ENCODE measurements at places on chromosomes 12 and 14. TPM values are rescaled to one million over a fixed set of nuclear protein-coding genes. Genes with fewer than 3 reads are reported as not detected.

Gene ZNF839
- total RNA-seq, result 4.6 TPM

Gene SAMD4A
- 22.5 TPM for total RNA-seq

Gene PLCZ1
- not detected for total RNA-seq

DNA sequence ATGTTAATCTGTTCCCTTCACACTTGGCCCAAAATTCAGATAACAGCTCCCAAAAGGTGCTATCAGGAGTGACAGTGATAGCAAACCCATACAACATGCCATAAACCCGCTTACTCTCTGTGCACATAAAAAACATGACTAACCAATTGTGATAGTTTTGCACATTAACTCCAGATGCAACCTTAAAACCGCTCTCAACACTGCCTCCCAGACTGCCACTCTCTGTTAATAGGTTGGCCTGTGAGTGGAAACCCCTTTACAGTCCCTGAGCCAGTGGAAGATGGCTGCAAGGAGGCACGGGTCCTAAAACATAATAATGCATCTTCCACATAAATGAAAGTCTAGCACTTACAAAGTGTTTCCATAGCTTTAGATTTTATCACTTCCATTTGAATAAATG lies 12.0 kb upstream of the TMTC1 start:
- no peak for DNase-seq

DNA sequence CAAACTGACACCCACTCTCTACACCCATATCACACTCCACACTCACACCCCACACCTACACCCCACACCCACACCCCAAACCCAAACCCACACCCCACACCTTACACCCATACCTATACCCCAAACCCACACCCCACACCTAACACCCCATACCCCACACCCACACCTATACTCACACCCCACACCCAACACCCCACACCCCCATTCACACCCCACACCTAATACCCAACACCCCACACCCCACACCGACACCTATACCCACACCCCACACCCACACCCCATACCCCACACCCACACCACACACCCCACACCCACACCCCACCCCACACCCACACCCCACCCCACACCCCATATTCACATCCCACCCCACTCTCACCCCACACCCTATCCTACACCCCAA lies 38.5 kb downstream of the TMEM120B start:
- no peak for DNase-seq

DNA sequence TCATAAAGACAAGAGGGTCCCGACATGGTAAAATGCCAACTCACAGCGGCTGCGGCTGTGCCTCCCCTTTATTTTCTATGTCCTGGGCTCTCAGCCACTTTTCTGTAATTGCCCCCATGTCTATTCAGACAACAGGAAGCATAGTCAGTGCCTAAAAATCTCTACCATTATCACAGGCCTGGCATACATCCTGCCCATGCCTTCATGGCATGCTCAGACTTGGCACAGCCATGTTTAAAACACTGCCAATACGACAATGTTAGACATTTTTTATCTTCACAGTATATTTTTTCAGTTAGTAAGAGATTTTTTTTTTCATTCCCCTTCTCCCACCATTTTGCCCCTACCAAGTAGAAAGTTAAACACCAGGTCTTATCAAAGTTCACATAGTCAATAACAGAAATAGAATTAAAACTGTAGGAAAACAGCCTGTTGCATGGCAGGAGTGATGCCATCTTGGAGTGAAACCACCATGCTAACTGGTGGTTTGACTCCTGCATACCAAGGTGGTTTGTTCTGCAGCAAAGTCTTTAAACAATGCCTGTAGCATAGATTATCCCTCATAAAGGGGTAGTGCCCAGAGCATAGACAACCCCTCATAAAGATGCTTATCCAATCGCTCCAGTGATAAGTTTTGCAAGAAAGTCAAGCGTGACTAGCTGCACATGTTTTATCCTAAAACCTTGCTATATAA lies 18.9 kb upstream of the CERS5 start:
- peak; percentile 46 for DNase-seq

DNA sequence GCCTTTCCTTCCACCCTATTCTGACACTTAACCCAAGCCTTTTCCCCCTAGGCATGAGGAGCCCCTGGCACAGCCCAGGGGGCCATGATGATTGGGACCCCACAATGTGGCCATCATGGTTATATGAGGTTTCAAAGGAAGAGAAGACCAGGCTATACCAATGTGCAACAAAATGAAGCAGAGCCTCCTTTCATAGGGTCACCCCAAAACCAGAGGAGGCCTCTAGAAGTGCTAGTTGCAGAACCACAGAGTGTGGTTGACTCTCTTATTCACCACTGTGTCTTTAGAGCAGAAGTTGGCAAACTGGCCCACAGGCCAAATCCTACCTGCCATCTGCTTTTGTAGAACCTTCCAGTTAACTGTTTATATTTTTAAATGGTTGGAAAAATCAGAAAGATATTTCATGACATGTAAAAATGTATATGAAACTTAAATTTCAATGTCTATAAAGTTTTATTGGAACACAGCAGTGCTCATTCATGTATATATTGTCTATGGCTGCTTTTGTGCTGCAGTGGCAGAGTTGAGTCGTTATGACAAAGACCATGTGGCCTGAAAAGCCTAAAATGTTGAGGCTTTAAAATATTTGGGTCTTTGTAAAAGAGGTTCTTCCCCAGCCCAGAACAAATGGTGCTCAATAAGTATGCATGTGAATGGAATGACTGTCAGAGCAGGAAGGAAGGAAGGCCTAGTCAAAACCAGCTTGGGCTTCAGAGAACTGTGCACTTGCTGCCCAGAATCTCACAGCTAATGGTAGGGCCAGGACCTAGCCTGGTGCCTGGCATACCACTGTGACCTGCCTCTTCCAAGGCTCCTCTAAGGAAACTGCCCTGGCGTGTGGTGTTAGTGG lies 49.2 kb downstream of the SUSD6 start:
- DNase-seq, result no peak

- peak; percentile 95 for DNase-seq
Observed at GRCh38 chr12:43104494-43104893, 447.5 kb downstream of the ADAMTS20 start.

- DNase-seq, result no peak
Observed at GRCh38 chr12:21516281-21516680, 9.8 kb upstream of the SPX start.

- no peak for DNase-seq
Observed at GRCh38 chr12:33649992-33650391, 210.4 kb upstream of the SYT10 start.

DNA sequence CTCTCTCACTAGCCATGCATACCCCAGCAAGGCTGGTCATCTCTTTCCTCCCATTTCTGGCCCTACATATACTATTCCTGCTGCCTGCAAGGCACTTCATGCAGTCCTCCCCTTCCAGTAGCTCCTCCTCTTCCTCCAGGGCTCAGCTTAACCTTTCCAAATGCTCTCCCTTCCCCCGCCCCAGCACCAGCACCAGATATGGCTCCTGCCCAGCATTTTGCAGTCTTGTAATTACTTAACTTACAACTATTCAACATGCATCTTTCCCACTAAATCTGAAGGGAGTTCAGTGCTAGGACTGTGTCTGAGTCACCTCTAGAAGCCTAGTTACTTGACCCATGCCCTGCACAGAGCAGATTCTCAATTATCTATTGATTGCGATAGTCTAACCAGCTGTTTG lies 1.8 kb upstream of the FBXO21 start:
- no peak for DNase-seq

GRCh38 chr12:124428792-124429281 lies 133.9 kb downstream of the RFLNA start:
- DNase-seq, result no peak

GRCh38 chr14:52002542-52002941 lies 13.2 kb downstream of the RTRAF start:
- DNase-seq, result no peak

GRCh38 chr12:68614105-68614679 lies 3.5 kb downstream of the RAP1B start:
- DNase-seq, result no peak

GRCh38 chr12:98883231-98883630 lies 238.1 kb downstream of the APAF1 start:
- DNase-seq, result no peak

DNA sequence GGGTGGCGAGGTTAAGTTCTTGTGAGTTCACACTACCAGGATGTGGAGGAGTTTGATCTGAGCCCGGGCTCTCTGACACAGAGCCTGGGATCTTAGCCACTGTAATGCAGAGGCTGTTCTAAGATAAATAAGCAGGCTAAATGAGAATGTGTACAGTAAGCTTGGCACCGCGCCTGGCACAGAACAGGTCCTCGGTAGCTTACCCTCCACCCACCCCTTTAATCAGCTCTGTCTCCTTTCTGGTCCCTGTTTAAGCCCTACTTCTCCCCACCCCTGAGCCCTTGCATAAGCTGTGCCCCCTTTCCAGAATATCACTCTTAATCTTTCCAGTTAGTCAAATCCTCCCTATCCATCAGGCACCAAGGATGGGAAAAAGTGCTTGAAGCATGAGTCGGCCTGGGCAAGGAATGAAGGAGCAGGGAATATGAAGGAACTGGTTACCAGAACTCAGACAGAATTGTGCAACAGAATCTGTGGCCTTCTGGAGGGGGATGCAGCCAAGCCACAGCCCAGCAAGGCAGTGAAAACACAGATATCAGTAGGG lies 32.8 kb upstream of the CMKLR1 start:
- DNase-seq, result no peak

- DNase-seq, result peak; percentile 19
Observed at GRCh38 chr12:54007538-54008259, 1.1 kb upstream of the HOXC8 start.

GRCh38 chr14:22481546-22481945 lies 107.5 kb downstream of the DAD1 start:
- no peak for DNase-seq

DNA sequence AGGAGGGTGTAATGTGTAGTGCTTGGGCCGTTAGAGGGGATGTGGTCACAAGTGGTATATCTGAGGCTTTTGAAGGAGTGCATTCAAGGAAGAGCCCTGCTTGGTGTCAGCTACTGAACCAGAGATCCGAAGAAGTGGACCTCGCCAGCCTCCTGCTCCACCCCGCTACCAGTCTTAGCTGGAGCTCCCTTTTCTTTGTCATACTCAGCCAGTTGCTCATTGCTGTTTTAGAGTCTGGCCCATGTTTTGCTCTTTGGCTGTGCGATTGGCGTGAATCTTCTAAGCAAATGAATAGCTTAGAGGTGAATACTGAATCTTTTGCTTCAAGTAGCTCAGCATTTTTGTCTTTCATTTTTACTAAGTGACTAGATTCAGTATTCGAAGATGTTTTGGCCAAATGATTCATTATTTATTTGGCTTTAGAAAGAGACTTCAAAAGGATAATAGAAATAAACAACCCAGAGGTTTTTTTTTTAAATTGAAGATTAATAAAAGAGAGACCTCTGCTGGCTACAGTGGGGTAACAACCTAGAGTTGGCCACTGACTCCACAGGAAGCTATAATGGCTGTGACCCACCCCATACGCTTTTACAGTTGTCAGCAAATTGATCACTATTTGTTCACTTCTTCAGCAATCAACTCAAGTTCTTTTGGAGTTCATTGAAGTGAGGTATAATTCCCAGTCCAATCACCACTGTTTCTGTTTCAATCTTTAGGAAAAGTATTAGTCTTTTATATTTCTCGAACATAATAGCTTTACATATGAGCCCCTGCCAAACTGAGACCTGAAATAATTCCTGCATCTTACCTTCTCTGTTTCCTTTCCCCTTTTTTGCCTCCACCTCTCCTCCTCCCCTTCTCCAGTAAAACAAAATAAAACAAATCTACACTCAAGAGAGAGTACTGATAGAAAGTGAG lies 19.9 kb downstream of the CDKN1B start:
- peak; percentile 66 for DNase-seq

DNA sequence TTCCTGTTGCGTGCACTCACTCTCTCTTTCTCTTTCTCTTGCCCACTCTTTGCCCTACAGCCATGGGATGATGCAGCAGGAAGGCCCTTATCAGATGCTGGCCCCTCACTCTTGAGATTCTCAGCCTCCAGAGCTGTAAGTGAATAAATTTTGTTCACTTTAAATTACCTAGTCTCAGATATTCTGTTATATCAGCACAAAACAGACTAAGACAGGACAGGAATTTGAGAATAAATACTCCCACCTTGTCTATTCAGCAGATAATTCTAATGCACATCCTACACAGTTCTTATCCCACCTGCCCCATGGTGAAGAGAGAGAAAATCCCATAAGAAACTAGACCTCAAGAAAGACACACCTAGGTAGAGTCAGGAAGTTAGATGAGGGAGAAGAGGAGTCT lies 25.8 kb upstream of the G2E3 start:
- no peak for DNase-seq

DNA sequence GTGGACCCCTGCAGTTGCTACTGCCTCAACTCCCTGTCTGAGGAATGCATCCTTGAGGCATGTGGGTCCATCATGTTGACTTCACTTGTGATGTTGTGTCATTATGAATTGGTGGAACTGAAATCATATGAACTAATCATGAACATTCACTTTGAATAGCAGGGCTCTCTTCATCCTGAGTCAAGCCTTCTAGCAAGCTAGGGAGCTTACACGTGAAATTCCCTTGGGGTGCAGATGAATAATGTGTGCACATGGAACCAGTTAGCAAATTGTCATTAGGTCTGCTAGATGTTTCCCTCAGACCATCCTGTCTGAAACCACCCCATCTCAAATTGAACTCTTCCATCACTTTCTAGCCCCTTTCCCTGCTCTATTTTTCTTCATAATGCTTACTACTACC lies 3.6 kb downstream of the COQ6 start:
- DNase-seq, result no peak

GRCh38 chr12:103846415-103846814 lies 5.4 kb upstream of the NT5DC3 start:
- no peak for DNase-seq

DNA sequence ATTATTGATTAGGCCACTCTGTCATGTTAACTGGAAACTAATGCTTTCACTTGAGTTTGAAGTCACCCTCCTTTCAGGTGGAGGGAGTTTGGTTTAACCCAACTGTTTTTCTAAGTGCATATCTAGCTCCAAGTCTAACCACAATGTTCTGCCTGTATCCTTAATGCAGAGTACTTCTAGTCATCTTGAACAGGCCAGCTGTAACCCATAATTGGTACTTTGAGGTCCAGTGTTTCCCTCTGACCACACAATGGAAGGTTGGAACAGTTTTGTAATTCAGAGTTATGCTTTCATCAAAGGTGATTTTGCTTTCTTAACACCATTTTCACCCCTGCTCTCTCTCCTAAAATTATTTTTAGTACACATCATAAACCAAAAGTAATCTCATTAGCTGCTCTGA lies 237.2 kb upstream of the DCN start:
- DNase-seq, result no peak

All from SJSA1 (cell line).